ENCODE measurements at places on chromosomes 5 and 9. TPM values are rescaled to one million over a fixed set of nuclear protein-coding genes. Genes with fewer than 3 reads are reported as not detected.

DNA sequence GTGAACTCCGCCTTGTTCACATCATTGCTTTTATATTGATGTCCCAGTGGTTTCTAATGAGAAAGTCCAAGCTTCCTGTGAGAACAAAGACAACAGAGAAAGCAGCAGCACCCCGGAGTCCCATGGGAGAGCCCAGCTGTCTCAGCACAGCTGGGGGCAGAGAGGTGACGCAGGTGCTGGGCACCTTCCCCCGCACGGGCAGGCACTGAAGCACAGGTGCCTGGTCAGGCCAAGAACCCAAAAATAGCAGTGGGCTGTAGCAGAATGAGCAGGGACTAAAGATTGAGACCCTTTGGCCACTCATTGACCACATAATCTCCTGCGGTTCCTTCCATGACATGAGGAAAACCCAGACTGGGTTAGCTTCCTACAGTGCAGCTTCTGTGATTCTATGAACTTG lies 18.8 kb downstream of the SRD5A1 start:
- no peaks in the 10 kb centered on the region for H3K27me3 ChIP-seq
- no peak overlapping the region for H3K27ac ChIP-seq
- H3K4me3 ChIP-seq, result no peak overlapping the region
- H3K4me1 ChIP-seq, result no peaks in the 10 kb centered on the region
- no peak for DNase-seq

BHMT2 gene
- polyA plus RNA-seq, result 22.7 TPM

DNA sequence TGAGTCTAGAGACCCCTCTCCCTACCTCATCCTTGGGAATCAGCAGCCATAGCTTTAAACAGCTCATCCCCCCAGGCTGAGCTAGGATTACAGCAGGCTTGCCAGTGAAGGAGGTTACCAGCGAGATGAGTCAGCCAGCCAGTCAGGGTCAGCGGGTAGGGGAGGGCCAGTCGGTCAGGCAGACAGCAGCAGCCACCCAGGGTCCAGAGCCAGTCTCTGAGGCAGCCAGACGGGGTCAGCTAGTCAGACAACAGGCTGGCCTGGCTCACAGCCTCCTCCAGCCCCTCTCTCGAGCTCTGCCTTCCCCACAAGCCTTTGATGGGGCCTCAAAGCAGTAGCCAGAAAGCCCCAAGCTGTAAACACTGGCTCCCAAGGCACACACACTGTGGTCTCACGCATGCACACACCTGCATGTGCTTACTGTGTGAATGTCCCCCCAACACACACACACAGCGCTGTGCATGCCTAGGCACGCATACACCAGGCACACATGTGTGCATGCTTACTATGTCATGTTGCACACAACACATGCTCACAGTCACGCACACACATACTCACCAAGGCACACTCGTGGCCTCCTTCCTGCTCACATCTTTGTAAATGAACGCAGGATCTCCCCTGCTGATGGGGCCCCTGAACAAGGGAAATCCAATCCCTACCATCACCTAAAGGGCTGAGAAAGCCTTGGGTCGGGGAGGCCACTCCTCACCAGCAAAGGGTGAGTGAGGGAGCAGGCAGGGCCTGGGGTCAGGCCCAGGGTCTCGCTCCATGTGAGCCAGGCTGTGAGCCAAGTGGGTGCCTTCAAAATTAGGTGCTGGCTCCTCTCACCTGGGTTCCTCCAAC lies 28.2 kb upstream of the CPLX2 start:
- no peaks in the 10 kb centered on the region for H3K27me3 ChIP-seq
- H3K36me3 ChIP-seq, result no peaks in the 10 kb centered on the region
- H3K4me1 ChIP-seq, result no peaks in the 10 kb centered on the region
- H3K4me3 ChIP-seq, result no peak overlapping the region
- no peak overlapping the region for H3K27ac ChIP-seq

- no peaks in the 10 kb centered on the region for H3K27me3 ChIP-seq
- no peaks in the 10 kb centered on the region for H3K4me1 ChIP-seq
- no peaks in the 10 kb centered on the region for H3K36me3 ChIP-seq
- no peak overlapping the region for H3K27ac ChIP-seq
These were observed 30.8 kb downstream of the COL15A1 start for GRCh38 chr9:98974554-98974953.

COL15A1 gene
- 19.6 TPM for polyA plus RNA-seq
